ENCODE measurements at places on chromosomes 3 and 15.
A peak's percentile ranks its signal among the peaks of the same experiment; 100 is the strongest.

GRCh38 chr3:120488296-120488695 lies 37.5 kb upstream of the FSTL1 start:
- no peak for DNase-seq

DNA sequence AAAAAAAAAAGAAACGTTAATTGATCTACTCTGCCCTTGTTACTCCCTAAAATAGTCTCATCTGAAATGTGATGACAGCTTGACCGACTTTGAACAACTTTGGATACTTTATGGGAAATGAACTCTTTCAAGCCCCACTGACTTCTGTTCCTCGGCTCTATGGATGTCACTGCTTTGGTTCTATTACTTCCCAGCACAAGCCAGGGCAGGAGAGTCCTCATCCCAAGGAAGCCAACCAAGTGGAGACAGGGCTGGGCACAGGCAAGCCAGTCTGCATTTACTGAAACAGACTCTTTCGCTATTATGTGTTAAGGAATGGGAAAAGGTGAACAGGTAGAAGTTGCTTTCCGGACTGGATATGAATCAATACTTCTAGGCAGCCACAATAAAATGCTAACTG lies 444.0 kb downstream of the FOXP1 start:
- no peak for DNase-seq

GRCh38 chr3:162052636-162053035 lies 556.0 kb downstream of the OTOL1 start:
- DNase-seq, result no peak

- no peak for DNase-seq
Measured at GRCh38 chr15:42692536-42692935, 44.4 kb downstream of the CDAN1 start.

DNA sequence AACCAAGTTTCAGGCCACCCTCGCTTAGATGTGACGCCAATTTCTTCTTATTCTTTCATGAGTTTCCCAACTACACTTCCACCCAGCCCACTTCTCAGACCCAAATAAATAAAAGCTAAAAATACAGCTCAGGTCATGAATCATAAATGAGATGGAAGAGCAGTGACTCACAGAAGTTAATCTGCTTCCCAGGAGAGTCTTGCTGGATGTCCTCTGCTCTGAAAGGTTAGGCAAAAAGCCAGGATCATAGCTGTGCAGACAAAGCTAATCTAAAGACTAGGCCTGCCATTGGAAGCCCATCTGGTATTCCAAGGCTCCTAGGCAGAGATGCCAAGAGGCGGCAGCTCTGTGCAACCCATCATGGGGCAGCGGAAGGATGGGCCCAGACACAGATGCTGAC lies 24.1 kb downstream of the SHC4 start:
- peak; percentile 95 for DNase-seq

DNA sequence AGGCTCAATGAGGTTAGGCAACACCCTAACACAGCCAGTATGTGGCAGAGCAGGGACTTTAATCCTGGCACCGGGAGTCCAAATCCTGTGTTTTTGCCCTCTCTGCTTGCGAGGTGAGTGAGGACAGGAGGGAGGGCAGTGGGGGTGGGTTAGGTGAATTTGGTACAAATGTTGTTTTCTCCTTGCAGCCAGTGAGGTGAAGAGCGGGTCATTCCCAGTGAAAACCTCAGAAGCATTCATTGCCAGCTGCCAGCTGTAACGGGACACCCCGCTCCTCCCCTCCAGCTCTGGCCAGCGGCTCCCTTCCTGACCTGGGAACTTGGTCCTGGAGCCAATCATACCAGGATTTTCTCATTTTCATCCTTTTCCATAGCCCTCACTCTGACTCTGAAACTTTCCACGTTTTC lies 45.7 kb upstream of the RAB6B start:
- DNase-seq, result peak; percentile 14

DNA sequence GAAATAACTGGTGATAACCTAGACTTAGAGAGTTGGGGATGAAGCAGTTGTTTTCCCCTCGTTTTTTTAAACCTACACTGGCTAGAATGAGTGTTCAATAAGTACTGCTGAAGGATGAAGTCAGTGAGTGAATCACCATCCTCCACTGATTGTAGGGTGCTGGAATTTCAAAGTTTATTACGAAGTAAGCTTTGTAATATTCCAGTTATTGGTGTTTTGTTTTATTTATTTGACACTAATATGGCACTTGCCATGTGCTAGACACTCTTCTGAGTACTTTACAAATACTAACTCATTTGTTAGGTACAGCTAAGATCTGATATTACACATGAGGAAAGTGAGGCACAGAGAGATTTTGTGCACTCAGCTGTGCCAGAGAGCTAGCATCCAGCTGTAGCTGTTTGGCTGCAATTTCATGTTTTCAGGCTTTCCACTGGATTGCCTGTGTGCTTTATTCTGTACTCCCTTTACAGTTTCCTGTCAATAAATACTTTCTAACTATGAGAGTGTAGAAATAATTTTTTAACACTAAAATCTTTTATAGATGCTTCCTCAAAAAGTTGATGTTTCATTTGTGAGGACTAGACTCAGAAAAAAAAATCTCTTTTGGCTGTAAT lies 5.8 kb downstream of the MAP2K5 start:
- peak; percentile 34 for DNase-seq

DNA sequence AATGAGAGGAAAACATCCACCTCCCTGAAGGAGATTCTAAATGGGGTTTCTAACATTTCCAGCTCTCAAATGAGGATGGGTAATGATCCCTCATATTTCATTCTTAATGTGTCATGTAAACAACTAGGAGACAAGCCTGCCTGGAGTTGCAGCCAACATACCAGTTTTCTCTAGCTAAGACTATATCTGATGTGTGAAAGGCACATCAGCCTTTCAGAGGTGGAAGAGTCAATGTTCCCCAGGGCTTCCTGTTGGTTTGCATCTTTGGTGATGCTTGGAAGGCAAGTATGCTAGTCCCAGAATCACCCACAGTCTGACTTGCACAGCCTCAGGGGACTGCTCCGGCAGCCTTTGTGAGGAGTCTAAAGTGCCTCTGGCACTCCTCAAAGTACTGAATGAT lies 921.2 kb downstream of the SQOR start:
- no peak for DNase-seq

GRCh38 chr3:43285644-43286043 lies 696 bp upstream of the SNRK start:
- DNase-seq, result no peak

DNA sequence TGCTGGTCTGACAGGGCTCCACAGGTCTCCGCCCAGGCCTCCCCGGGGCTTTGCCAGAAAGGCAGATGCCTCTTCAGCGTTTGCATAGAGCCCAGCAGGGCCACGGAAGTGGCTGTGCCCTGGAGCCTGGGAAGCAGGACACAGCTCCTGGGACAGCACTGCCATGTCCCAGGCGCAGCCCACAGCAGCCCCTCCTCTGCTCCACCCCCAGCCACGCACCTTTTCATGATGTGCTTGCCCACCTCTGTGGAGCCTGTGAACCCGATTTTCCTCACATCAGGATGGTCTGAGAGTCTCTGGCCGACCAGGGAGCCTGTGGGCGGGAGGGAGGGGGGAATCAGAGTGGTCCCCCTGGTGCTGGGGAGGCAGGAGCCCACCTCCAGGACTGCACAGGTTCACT lies 33.9 kb upstream of the SLC41A3 start:
- no peak for DNase-seq

- no peak for DNase-seq
Measured at GRCh38 chr15:99257107-99257750, 5.9 kb downstream of the LRRC28 start.

DNA sequence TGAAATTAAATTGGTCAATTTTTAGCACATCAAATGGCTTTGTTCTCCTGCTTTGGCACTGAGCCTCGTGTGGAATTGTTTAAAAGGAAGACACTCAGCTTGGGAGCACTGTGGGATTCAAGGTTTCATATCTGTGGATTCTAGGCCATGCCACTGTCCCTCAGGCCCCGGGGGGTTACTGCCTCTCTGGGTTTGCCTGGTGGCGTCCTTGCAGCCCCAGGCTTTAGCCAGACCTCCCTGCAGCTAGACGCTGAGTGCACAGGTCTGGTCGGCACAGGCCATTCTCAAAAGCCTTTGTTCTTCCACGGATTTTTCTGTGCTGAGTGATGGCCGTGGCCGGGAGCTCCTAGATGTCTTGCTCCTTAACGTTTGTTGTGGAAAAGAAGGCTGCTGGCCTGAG lies 76.2 kb downstream of the CACNA2D3 start:
- DNase-seq, result no peak

DNA sequence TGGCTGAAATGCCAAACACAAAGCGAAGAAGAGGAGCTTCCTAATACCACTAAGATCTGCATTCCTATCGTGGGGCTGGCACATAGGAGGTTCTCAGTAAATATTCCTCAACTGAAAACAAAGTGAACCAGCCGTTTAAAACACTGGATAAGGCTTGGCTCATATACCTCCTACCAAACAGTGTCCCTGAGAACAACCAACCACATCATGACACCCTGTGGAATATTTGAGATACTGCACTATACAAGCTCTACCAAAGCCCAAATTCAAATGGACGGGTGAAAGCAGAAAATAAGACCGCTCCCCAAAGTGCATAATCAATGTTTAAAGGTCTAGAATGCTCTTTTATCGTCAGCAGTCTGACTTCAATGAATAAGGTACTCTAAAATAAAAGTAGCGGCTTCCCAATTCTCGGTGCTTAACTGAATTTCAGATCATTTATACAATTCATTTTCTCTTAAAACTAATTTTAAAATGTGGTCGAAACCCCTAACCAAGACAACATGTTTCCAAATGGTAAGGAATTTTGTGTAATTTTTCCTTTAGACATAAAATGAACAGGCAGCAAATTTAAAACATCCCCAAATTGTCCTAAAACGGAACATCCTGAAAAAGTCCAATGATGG lies 425.8 kb downstream of the ERC2 start:
- DNase-seq, result peak; percentile 38

DNA sequence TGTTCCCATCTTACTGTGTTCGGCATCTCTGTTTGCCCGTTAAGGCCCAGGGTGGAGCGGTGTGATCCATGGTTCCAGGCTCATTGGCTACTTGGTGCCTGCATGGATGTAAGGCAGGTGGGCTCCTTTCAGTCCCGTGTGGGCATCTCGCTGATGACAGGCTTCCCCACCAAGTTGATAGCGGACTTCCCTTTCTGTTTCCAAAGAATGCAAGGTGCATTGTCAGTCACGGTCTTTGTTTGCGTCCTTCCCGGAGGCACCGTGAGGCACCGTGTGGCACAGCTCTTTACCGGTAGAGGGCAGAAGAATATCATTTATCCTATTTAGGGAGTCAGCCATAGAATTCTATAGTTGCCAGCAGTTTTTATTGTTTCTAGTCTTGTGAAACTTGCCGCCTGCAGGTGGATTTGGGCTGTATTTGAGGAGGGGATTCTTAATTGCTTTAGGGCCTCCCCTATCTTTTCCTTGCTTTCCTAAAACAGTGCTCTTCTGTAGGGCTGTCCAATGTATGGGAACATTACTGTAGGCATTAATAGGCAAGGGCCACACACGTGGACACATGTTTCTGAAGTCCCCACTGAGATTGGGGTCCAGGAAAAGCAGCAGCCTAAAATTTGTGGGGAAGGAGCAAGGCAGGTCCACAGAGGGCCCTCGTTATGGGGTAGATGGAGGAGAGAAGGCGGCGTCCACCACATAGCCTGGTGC lies 244.1 kb downstream of the SLCO3A1 start:
- DNase-seq, result peak; percentile 15

DNA sequence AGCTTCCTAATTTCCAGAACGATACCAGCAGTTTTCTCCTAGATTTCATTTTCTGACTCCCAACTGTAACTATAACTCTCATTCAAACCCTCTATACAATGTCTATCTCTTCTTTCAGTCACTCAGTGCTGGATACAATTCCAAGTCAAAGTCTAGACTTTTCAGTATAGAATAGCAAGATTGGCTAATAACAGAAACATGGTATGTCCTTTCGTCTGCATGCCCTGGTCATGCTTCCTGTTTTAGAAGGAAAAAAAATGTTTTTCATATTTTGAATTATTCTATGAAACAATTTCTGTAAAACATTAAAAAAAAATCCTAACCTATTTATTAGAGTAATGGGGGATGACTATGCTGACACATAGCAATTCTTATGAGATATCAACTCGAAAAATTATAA lies 180.0 kb downstream of the KCNAB1 start:
- no peak for DNase-seq

DNA sequence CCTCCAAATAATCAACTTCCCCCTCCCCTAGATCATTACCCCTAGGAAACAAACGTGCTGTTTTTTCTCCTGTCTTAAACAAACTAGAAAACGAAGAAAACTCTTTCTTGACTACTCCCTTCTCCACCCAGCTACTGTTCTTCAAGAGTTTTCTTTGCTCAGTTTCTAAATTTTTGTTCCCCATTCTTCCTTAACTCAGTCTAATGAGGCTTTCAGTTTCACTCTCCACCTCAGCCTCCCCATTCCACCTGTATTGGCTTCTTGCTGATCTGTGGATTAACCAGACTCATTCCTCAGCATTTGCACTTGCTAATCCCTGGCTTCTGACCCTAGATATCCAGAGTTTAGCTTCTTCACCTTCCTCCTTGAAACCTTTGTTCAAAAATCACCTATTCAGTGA lies 26.8 kb downstream of the SERPINI1 start:
- DNase-seq, result no peak
